Neural cell (in vitro differentiated cells): ENCODE measurements at places on chromosomes 5 and 9. TPM values are rescaled to one million over a fixed set of nuclear protein-coding genes. Genes with fewer than 3 reads are reported as not detected.

The DIRAS2 gene
- 26.7 and 27.6 TPM in 2 replicates for polyA plus RNA-seq

The SLC46A2 gene
- not detected in 2 replicates for polyA plus RNA-seq

The HMMR gene
- 2.6 and 3.5 TPM in 2 replicates for polyA plus RNA-seq

The TRIM7 gene
- polyA plus RNA-seq: 1.4 and 2.1 TPM in 2 replicates

The PCDHA2 gene
- 8.7 and 9.9 TPM in 2 replicates for polyA plus RNA-seq

The TUSC1 gene
- 2.5 and 3.8 TPM in 2 replicates for polyA plus RNA-seq

The TMEM215 gene
- polyA plus RNA-seq: not detected in 2 replicates

The TMOD1 gene
- 0.17 and 0.22 TPM in 2 replicates for polyA plus RNA-seq

The CTXN3 gene
- 0.83 and 1.0 TPM in 2 replicates for polyA plus RNA-seq

The MCC gene
- 2.2 and 4.6 TPM in 2 replicates for polyA plus RNA-seq

The KCNV2 gene
- not detected in 2 replicates for polyA plus RNA-seq
